ENCODE measurements at places on chromosomes 13 and 19.
A peak's percentile ranks its signal among the peaks of the same experiment; 100 is the strongest.

DNA sequence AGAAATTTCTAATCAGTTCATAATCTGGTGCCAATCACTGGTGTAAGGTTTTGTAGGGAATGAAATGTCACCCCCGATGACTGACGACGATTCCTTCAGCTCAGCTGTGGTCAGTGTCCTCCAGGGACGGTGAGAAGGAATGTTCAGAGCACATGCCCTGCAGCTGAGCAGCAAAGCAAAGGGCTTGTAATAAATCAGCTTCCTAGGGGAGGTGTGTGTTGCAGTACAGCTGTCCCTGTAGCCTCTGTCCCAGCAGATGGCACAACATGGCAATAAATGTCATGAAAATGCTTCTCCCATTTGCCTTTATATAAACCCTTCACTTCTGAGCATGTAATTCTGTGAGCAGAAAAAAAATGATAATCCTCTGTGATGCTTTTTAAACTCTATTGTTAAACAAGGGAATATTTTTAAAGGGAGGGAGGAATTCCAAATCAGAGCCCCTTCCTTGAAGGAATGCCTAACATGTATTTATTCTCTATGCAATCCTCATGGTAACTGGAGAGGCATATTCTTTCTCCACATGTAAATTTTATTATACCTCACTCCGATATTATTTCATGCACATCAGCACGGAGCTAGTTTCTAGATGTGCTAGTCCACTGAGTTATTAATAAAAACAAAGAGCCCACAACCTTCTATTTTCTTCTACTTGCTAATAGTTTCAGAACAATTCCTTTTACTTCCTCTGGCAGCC is 102.5 kb downstream of the FAM216B start:
- peak; percentile 80 for DNase-seq

DNA sequence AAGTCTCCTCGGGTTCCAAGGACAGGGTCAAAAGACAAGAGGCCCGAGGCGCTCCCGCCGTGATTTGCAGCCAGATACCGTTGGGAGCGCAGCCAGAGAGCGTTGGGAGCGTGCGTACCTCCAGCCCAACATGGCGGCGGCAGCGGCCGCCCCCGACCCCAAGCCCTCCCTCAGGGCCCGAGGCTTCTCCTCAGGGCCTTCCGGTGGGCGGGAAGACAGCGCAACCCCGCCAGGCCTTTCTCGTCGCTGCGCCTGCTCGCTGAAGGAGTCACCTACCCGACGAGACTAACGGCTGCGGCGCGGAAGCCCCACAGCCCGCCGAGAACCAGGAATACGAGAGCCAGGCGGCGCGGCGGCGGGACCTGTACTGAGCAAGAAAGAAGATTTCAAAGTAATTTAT is 3.2 kb upstream of the ZNF850 start:
- peak; percentile 44 for DNase-seq

DNA sequence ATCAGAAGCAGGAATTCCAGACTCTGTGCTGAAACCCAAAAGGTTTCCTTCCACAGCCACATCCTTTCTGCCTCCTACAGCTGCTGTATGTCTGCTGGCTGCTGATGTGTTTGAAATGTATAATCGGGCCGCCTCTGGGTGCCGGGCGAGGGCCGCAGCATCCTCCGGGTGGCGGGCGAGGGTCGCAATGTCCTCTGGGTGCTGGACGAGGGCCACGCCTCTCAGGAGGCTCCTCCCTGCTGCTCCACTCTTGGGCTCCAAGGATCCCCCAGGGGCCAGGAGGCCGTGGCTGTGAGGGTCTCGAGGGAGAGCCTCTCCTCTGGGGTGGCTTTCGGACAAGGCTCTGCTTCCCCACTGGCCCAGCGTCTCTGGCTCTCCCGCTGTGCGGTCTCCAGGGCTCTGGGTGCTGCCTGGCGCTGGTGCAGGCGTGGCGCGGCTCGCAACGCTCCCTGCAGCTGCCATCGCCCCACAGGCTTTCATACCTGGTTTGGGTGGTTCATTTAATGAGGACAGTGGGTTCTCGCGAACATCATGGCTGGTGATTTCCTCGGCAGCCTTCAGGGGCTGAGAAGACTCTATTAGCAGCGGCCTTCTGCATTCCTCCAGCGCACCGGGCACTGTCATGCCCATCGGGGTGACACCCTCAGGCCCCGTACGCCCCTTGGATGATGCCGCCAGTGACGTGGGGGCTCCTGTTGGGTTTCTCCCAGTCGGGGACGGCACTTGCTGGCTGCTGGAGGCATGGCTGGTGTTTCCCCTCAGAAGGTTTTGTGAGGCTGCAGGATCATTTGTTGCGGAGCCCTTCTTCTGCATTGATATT is 41.8 kb upstream of the GRTP1 start:
- DNase-seq: no peak

GRCh38 chr13:75071395-75071794 is 410.6 kb downstream of the TBC1D4 start:
- DNase-seq: no peak

DNA sequence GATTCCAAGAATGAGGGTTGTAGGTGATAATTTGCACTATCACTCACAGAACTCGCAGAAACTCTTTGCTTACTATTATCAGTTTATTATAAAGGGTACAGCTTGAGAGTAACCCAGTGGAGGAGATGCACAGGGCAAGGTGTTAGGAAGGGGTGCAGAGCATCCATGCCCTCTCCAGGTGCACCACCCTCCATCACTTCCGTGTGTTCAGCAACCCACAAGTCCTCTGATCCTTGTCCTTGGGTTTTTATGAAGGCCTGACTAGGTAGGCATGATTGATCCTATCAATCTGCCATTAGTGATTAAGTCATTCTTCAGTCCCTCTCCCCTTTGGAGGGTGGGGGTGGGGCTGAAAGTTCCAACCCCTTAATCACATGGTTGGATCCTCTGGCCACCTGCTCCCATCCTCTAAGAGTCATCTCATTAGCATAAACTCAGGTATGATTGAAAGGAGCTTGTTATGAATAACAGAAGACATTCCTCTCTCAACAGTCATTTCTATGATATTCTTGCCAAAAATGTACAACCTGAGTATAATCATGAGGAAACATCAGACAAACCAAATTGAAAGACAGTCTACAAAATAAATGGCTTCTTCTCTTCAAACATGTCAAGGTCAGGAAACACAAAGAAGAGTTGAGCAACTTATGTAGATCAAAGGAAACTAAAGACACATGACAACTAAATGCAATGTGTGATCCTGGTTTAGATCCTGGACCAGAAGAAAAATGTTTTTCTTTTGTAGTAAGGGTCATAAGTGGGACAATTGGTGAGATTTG is 225.4 kb downstream of the PCCA start:
- DNase-seq: no peak

DNA sequence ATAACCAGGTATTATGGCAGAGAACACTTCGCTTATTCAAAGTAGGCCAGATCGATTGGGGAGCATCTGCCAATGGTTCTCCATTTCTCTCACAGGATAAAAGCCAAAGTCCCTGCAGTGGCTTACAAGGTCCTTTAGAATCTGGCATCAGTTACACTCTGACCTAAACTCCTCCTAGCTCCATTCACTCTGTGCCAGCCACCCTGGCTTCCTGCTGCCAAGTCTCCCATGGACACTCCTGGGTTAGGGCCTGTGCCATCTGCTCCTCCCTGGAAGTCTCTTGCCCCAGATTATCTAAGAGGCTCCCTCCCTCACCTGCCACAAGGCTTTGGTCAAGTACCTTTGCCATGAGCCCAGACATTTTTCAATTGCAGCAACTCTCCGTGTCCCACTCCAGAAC is 649.2 kb downstream of the DACH1 start:
- DNase-seq: no peak

DNA sequence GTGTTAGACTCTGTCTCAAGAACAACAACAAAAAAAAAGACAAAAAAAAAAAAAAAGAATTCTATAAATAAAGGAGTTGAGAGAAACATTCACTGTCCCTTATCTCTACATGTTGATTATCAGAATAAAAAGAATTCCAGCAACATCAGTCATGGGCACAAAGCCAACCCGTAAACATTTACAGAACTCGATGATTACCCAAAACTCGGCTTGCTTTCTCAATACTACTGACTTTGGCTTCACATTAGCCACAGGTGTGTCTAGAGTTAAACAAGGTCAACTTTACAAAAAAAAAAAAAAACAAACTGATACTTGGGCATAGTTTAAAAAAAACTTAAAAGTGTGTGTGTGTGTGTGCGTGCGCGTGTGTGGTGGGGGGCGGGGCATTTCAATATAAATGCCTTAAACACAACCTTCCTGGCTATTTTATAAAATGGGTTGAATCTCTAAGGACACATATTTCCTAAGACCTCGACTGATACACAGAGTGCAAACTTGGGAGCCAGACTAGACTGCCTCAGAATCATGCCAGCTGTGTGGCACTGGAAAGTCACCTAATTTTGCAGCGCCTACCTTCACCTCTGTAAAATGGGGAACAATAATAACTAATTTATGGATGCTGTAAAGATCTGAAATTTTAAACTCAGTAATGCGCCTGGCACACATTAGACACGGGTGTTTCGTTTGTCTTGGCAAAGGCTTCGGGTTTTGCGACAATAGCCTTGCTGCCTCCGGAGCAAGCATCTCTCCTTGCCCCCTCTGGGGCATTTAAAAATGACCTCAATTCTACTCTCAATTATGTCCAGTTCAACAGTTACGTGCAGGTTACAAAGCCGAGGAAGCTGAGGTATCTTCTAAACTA is 922 bp downstream of the EBPL start:
- peak; percentile 47 for DNase-seq

GRCh38 chr19:1244693-1245451 is 3.3 kb downstream of the ATP5F1D start:
- peak; percentile 62 for DNase-seq

DNA sequence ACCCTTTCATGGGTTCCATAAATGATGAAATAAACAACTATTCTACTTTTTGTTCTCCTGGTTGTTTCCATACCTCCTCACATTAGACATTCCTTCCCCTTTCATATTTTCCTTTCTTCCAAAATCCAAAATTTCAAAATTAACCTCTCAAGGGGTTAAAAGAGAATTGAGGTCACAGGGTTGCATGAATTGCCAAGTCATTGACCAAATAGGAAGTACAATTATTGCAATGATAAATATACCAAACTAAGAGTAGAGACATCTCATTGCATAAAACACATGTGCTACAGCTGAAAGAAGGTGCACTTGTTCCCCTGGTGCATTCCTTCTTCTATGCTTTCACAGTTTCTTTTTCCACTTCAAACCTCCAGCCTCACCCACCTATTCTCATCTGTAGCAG is 136.1 kb downstream of the KCTD12 start:
- no peak for DNase-seq

DNA sequence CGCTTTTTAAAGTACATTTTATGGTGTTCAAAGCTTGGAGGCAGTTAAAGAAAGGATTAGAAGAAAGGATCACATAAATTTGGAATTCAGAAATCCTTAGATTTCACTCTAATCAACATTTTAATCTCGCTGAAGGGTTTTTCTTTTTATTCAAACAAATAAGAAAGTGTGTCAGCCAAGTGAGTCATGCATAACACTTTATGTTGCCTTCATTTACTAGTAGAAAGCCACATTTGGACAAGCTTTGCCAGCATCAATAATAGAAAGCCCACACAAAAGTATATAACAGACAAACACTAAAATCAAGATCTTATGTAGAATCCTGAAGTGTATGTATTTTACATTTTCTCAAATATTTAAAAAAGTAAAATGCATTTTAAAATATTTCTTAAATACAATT is 154.9 kb upstream of the TRPC4 start:
- DNase-seq: no peak

- DNase-seq: no peak
Observed at GRCh38 chr13:112893207-112893569, 75.8 kb upstream of the MCF2L start.

- no peak for DNase-seq
Observed at GRCh38 chr19:8054169-8054568, 1.6 kb downstream of the CCL25 start.

DNA sequence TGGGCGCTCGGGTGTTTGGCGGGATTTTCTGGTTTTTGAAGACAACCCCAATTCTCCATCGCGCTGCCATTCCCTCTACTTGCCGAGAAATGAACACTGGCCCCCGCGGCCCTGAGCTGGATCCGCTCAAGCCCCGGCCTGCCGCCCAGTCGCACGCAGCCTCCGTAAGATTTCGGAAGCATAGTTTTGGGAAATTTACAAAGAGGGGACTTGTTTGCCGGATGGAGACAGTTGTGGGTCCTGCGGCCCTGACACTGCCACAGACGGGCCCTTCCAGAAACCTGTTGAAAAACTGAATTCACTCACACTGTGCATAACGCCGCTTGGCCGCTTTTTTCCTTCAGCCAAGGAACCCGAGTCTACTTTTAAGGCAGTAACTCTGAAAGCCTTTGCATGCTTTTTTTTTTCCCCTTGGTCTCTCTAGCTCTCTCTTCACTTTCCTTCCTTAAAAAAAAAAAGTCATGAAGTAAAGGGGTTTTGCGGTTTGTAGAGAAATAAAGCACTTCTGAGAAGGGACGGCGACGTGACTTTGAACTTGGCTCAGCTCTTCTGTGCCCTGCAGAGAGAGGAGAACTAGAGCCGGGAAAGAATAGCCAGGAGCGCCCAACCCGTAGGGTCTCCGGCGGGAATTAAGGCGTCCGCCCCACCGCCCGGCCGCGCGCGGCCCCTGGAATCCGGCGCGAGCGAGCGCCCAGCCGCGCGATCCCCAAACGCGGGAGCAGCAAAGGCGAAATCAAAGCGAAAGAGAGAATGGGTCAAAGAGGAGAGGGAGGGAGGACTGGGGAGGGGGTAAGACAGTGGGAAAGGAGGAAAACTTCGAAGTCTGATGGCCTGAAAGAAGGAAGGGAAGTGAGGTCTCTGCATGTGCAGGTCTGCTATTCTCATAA is 3.4 kb upstream of the ZIC2 start:
- DNase-seq: no peak
